Activated T-cell treated with anti-CD3 and anti-CD28 coated beads, Interleukin-2, amount 50 U/mL, for 72 hours (primary cell): ENCODE measurements at places on chromosomes 4 and X.

GRCh38 chrX:7153231-7153630, 5.3 kb upstream of the PUDP start:
- no peak for DNase-seq

DNA sequence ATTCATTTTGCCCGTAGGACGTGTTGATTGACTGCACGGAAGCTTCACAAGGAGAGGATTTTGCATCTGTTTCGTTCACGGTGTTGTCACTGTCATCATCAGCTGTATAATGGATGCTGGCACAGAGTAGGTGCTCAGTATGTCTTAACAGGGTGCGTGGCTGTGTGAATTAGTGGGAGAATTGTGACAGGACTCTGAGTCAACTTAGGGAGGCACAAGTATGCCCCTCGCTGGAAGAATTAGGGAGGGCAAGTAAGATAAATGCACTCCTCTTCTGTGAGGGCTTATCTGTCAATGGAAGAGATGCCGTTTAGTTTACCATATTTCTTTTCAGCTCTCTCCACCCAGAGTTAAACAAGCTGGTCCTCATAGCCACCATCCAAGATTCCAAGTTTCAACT, 107.2 kb downstream of the TRIML1 start:
- DNase-seq = no peak

GRCh38 chr4:153789741-153790499, 1.0 kb upstream of the SFRP2 start:
- no peak for DNase-seq

- DNase-seq = no peak
Observed at GRCh38 chrX:12804655-12805054, 13.4 kb downstream of the PRPS2 start.

GRCh38 chr4:94648699-94649098, 109.1 kb upstream of the BMPR1B start:
- no peak for DNase-seq
